8988T (cell line): ENCODE measurements at places on chromosomes 4 and X.

GRCh38 chr4:15936495-15936894, 2.0 kb downstream of the FGFBP1 start:
- no peak for DNase-seq

GRCh38 chr4:42420140-42420539, 22.9 kb downstream of the SHISA3 start:
- DNase-seq, result no peak

GRCh38 chrX:99397879-99398278, 1012.2 kb downstream of the PCDH19 start:
- DNase-seq, result no peak

DNA sequence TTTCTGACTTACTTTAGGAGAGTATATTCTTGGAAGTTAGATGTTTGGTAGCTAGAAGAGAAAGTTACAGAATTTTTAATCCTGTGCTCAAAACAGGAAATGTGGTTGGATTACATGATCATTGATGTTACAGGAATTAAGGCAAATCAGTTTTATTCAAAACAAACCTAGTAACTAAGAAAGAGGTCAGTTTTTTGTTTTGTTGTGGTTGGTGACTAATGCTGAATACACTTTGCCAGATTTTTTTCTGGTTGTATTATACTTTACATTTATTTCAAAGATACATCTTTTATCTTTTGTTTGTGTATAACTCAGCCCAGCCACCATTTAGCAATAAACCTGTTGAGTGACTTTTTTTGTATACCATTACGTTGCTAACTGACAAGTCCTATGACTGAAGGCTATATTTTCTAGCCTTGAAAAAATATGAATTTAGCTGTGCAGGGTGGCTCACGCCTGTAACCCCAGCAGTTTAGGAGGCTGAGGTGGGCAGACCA, 116.7 kb downstream of the KLHL8 start:
- DNase-seq, result no peak

GRCh38 chr4:176193938-176194337, 1.4 kb downstream of the SPATA4 start:
- DNase-seq, result no peak

- no peak for DNase-seq
Observed at GRCh38 chr4:38943343-38943742, 75.7 kb downstream of the FAM114A1 start.

DNA sequence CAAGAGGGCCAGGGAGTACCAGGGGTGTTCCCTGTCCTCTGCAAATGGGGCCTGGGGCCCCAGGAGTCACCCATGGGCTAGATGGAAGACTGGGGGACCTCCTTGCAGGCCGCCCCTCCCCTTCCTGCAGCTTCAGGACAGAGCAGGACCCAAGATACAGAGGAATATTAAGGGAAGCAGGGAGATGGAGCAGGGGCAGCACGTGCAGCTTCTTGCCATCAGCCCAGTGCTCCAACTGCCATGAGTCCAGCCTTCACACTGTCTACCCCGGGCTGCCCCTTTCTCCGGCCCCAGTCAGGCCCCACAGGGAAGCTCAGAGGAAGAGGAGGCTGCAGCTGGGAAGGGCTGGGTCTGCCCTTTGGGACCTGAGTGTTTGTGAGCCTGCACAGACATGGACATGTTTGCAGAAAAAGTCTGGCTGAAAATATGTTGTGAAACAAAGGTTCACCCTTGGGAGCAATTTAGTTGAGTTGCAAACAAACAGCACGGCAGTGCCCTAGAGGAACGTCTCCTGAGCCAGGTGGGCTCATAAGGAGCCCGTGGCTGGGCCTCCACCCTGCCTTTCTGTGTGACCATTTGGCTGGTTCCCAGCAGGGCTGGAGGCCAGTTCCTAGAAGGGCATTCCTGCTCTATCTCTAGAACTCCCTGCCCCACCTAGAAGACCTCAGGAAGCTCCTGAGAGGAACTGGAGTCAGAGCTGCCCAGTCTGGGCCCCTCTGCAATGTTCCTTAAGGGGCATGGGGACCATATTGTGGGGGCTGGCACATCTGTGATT, 8.9 kb downstream of the FATE1 start:
- no peak for DNase-seq

GRCh38 chr4:24001486-24002329, 111.9 kb upstream of the PPARGC1A start:
- no peak for DNase-seq

DNA sequence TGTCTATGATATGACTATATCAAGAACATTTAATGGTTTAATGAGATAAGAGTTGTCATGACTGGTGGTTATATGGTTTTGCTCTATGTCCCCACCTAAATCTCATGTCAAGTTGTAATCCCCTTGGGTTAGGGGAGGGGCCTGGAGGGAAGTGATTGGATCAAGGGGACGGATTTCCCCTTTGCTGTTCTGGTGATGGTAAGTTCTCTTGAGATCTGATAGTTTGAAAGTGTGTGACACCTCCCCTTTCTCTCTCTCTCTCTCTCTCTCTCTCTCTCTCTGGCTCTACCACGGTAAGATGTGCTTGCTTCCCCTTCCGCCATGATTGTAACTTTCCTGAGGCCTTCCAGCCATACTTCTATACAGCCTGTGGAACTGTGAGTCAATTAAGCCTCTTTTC, 803.4 kb downstream of the TRIML1 start:
- no peak for DNase-seq

- DNase-seq, result no peak
Observed at GRCh38 chr4:168735735-168736134, 238.9 kb downstream of the PALLD start.

- DNase-seq, result no peak
Observed at GRCh38 chrX:83934220-83934619, 73.3 kb downstream of the CYLC1 start.

DNA sequence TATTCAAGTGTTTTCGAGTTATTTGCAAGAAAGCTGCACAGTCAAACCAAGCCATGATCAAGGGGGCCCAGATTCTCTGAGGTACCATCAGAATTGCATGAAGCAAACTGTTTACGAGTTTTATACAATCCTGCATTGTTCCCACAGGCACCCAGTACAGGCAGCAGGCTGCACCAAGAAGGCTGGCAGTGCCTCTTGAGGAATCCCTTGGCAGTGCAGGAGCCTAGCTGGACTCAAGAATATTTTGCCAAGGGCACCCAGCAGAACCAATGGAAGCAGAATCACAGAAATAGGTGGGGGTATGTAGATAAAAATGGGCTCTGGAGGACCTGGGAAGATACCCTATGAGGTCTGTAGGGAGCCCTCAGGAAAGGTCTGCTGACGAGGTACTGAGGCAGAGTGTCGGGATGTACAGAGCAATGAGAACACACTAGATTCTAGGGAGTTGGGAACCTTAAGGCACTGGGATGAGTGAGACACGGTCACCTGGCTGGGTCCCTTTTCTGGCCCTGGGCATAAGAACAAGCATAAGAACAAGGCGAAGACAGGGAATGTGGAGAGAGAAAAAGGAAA, 2.5 kb upstream of the PLP1 start:
- DNase-seq, result no peak

DNA sequence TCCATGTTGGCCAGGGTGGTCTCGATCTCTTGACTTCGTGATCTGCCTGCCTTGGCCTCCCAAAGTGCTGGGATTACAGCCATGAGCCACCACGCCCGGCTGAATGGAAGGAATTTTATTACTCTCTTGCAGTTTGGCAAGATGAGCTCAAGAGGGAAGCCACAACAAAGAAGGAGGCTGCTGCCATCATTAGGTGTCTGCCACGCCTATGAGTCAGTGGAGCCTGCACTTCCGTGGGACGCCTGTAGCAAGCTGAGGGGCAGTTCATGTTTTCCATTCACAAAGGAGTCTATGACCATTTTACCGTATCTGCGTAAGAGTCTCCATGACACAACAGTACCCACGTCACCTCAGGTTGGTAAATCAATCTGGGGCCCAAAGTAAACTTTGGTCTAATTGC, 51.2 kb upstream of the CHRNA9 start:
- no peak for DNase-seq

- DNase-seq, result no peak
Observed at GRCh38 chr4:141246243-141246642, 25.5 kb downstream of the ZNF330 start.

DNA sequence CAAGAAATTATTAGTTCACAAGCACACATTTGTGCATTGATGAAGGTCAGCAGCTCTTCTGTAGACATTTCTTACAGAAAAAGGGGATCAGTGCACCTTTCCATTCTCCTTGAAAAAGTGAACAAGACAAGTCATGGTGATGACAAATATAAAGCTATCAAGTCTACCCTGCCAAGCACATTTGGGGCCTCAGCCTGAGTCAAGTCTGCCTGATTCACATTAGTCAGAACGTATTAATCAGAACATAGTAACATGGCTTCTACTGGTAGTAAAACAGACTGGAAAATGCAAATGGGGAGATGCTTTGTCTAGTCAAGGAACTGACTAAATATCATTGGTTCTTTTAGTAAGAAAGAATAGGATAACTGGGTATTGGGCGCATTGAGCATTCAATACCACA, 2305.1 kb downstream of the PCDH7 start:
- no peak for DNase-seq

DNA sequence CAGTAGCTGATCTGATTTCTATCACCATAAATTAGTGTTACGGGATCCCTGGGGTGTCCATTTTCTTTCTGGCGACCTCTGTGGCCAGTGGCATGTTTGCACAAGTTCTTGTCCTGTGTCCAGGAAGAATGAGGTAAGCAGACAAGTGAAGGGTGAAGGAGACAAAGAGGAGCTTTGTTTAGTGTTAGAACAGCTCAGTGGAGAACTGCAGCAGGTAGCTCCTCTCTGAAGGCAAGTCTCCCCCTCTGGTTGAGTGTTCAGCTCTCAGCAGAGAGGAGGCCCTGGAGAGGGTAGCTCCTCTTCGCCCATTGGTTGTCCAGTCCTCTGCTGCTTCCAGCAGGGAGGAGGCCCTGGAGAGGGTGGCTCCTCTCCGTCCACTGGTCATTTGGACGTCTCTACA, 47.2 kb downstream of the DMP1 start:
- DNase-seq, result no peak

- DNase-seq, result no peak
Observed at GRCh38 chr4:10311939-10312338, 145.3 kb downstream of the ZNF518B start.

GRCh38 chrX:109472939-109473735, 8.7 kb downstream of the GUCY2F start:
- DNase-seq, result no peak

- DNase-seq, result no peak
Observed at GRCh38 chr4:87423317-87424098, 1.1 kb downstream of the NUDT9 start.

DNA sequence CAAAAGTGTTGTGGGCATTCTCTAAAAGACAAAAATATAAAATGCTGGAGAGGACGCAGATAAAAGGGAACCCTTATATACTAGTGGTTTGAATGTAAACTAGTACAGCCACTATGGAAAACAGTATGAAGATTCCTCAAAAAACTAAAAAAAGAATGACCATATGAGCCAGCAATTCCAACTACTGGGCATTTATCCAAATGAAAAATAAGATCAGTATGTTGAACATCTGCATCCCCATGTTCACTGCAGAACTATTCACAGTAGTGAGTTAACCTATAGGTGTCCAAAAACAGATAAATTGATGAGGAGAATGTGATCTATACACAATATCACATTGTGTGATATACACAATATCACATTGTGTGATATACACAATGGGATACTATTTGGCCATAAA, 1615.3 kb downstream of the PCDH18 start:
- no peak for DNase-seq

DNA sequence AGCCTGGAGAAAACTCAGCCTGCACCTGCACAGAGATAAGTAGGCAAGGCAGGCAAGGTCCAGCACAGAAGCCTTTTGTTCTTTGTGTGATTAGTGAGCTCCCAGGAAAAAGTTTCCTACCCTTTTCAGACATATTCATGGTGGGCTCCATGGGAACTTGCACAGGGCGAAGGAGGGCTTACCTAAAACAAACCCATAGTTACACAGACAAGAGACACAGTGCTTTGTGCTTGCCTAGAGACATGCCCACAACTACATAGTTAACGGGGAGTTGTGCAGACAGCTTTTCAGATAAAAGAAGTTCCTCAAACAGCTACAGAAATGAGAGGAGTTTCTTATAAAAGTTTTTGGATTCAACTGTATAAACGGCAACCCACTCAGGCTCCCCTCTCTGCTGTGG, 180.5 kb downstream of the GLUD2 start:
- DNase-seq, result no peak

GRCh38 chr4:34921391-34921790, 1322.9 kb downstream of the ARAP2 start:
- no peak for DNase-seq

- no peak for DNase-seq
Observed at GRCh38 chrX:11363069-11363594, 69.9 kb downstream of the AMELX start.

- DNase-seq, result no peak
Observed at GRCh38 chr4:169305651-169306050, 34.9 kb upstream of the SH3RF1 start.

GRCh38 chr4:148154769-148155168, 287.4 kb downstream of the NR3C2 start:
- DNase-seq, result no peak

DNA sequence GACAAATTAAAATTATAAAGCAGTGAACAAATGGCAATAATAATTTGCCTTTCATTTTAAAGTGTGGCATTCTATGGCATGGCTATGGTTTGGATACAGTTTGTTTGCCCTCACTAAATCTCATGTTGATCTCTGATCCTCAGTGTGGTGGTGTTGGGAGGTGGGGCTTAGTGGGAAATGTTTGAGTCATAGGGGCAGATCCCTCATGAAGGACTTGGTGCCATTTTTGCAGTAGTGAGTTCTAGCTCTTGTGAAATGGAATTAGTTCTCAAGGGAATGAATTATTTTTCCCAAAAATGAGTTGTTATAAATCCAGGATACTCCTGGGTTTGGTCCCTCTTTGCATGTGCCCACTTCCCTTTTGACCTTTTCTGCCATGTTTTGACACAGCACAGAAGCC, 181.4 kb downstream of the AMELX start:
- DNase-seq, result no peak

GRCh38 chr4:79759793-79760192, 313.2 kb downstream of the ANTXR2 start:
- no peak for DNase-seq

DNA sequence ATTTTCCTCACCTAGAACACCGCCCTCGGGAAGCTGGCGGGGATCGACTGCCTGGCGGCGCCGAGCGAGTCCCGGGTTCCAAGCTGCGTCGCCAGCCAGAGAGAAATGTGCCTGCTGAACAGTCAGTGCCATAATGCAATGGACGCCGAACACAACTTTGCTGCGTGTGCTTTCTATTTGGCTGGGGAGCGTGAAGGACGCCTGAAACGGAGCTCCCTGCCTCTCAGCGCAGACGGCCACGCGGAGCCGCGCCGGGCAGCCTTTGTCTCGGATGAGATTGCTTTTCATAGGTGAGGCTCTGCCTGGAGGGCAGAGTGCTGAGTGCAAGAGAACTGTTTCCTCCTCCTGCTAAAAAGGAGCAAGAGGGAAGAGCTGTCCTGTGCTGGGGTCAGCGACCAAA, 107.7 kb upstream of the BCOR start:
- DNase-seq, result no peak
